ENCODE measurements at places on chromosomes 2 and 18. TPM values are rescaled to one million over a fixed set of nuclear protein-coding genes. Genes with fewer than 3 reads are reported as not detected.

The C2orf78 gene
- polyA plus RNA-seq: 0.18 TPM

The CLIP4 gene
- polyA plus RNA-seq: 0.06 TPM

The C2orf92 gene
- polyA plus RNA-seq: 1.7 TPM

- no peak for DNase-seq
Measured at GRCh38 chr2:18077231-18077630, 198.8 kb downstream of the KCNS3 start.

DNA sequence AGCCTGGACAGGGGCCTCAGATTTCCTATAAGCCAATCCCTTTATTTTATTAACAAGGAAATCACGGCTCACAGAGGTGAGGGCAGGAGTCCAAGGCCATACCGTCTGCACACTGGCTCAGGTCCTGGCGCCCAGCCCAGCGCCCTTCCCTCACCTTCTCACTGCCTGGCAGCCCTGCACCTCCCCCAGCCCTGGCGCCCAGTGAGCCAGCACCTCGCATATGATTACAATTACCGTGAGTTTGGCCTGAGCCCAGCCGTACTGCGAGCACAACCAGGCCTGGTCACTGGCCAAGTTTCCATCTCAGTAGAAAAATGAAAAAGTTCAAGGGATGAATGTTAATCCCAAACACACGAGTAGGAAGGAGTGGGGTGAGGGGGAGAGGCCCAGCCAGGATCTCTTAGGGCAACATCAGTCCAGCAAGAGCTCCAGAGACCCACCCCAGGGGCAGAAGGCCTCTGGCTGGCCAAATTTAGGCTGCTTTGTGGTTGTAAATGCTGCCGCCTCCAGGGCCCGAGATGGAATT lies 68.4 kb downstream of the MCFD2 start:
- DNase-seq: no peak

DNA sequence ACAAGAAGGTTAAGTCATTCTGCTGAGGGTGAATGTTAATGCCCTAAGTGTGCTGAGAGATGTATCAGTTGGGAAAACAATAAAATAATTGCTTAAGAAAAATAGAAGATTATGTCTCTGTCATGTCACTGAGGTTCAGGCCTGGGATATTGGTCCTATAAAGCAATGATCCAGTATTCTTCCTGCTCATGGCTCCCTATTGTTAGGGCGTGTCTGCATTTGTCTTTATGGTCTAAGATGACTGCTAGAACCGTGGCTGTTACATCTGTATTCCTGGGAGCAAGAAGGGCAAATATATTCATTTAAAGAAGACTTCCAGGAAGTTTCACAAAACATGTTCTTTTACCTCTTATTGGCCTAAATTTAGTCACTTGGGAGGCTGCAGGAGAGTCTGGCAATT lies 125.0 kb downstream of the KCNE4 start:
- no peak for DNase-seq

GRCh38 chr2:206982360-206982955 lies 43.1 kb downstream of the CPO start:
- DNase-seq: no peak

Measured in GM23338 (cell line).